K562 (cell line): ENCODE measurements at places on chromosomes 16 and 17. TPM values are rescaled to one million over a fixed set of nuclear protein-coding genes. Genes with fewer than 3 reads are reported as not detected.

The HSPB9 gene
- 0.05 and 0.13 TPM in 2 replicates for polyA plus RNA-seq

The KRTAP1-4 gene
- not detected in 2 replicates for polyA plus RNA-seq

GRCh38 chr17:69607162-69607834 is 192.8 kb downstream of the MAP2K6 start:
- DNase-seq = peak; percentile 36
- no peak overlapping the region for H3K27ac ChIP-seq
- H3K36me3 ChIP-seq = no peaks in the 10 kb centered on the region
- H3K4me3 ChIP-seq = no peak overlapping the region

DNA sequence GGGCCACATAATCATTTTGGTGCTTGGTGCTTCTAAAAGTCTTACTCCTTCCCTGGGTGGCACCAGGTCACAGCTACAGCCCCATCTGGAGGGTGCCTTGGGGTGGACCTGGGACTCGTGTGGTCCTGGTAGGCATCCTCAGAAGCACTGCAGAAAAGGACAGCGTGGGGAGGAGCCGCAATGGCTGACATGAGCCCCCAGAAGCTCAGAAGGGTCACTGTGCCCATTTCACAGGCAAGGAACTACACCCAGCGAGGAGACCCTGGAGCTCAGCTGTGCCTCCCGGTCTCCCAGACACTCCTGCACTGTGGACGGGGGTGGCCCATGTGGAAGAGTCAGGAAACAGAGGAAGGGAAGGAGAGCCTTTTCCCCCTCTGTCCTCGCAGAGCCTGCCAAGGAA is 26.4 kb downstream of the C17orf100 start:
- H3K4me1 ChIP-seq = no peaks in the 10 kb centered on the region; the same call in 1 of the 2 replicates
- H3K27ac ChIP-seq = no peak overlapping the region
- H3K27me3 ChIP-seq = peaks cover 11% of the 10 kb centered on the region; the same call in 2 of the 3 replicates
- H3K36me3 ChIP-seq = no peaks in the 10 kb centered on the region
- no peak overlapping the region for H3K4me3 ChIP-seq

DNA sequence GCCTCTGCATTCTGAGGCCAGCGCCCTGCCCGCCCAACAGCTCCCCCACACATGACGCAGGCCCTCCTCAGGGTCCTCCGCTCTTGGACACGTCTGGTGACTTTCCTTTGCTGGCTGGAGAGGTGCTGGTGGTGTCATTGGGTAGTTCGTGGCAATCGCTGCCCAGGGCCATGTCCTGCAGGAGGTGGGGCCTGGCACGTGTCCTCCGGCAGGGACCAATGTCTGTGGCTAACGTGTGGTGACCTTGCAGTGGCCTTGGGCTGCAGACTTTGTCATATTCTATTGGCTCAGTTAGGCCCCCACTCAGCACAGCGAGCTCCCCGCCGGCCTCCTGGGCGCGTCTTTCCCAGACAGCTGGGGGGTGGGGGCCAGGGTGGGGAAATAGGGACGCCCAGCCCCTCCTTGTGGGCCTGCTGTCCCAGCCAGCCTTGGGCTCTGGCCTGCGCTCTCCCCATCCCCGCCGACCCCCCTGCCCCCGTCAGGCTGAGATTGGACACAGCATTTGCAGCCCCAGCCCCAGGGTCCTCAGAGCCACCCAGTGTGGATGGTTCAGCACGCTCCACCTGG is 52.1 kb upstream of the PVALEF start:
- H3K27ac ChIP-seq = no peak overlapping the region
- peaks cover 18% of the 10 kb centered on the region; the same call in 1 of the 3 replicates for H3K36me3 ChIP-seq
- H3K27me3 ChIP-seq = no peaks in the 10 kb centered on the region
- H3K4me3 ChIP-seq = no peak overlapping the region

GRCh38 chr17:30858556-30859250 is 26.9 kb downstream of the ATAD5 start:
- H3K36me3 ChIP-seq = peaks cover 79% of the 10 kb centered on the region
- H3K4me1 ChIP-seq = no peaks in the 10 kb centered on the region
- DNase-seq = no peak
